ENCODE measurements at places on chromosomes 1 and 21.

DNA sequence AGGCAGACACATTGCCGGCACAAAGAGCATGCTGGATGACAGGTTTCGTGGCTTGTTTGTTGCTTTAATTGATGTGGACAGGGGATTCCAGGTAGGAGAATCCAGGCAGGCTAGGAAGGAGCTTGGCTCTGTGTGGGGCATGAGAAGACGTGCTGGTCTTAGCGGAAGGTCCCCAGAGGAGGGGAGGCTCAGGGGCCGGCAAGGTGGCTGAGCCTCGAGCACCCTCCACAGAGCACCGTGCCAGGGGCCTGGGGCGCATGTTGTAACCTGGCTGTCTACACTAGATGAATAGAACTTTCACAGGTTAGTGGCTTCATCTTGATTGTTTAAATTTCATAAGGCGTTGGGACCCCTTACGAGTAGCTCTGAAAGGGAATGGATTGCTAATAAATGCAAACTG, 223.1 kb downstream of the CAMTA1 start:
- DNase-seq: no peak

DNA sequence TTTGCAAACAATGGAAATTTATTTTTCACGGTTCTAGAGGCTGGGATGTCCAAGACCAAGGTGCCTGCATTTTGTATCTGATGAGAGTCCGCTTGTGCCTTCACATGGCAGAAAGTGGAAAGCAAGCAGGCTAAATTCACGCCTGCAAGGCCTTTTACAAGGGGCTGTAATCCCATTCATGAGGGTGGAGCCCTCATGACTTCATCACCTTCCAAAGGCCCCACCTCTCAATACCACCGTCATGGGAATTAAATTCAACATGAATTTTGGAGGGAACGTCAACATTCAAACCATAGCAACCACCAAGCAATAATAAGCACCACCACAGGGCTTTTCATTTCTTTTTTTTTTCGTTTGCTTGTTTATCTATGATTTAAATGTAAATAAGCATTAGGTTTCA, 115.3 kb downstream of the C1orf21 start:
- no peak for DNase-seq

DNA sequence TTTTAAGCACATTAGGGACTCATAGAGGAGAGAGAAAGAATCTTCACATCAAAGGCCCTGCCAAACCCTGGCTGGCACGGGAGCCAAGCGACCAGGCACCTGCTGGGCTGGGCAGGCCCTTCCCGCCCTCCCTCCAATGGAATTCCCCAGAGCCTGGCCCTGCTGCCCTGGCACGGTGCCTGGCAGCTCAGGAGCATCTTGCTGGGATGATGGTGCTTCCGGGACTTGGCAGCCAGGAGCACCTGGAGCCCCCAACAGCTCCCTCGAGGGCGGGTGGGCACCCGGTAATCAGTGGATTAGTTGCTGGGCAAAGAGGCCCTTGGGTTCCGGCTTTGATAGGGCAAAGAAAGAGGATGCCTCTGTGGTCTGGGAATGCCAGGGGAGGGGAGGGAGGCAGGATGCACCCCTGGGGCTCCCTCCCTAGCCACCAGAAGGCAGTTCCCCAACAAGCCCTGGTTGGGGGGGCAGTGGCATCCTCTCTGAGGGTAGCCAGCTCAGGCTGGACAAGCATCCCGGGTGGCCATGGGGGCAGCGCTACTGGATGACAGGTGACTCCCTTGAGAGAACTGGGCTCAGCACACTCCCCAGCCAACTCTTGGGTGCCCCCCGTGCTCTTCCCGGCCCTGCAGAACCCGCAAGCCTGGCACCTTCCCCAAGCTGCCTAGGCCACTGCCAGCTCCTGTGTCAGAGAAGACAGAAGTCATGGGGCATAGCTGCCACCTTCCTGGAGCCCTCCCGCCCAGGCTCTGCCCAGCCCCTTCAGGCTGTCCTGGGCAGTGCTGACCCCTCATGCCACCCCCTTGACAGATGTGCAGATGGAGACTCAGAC, 26.4 kb downstream of the KRTAP10-1 start:
- no peak for DNase-seq

DNA sequence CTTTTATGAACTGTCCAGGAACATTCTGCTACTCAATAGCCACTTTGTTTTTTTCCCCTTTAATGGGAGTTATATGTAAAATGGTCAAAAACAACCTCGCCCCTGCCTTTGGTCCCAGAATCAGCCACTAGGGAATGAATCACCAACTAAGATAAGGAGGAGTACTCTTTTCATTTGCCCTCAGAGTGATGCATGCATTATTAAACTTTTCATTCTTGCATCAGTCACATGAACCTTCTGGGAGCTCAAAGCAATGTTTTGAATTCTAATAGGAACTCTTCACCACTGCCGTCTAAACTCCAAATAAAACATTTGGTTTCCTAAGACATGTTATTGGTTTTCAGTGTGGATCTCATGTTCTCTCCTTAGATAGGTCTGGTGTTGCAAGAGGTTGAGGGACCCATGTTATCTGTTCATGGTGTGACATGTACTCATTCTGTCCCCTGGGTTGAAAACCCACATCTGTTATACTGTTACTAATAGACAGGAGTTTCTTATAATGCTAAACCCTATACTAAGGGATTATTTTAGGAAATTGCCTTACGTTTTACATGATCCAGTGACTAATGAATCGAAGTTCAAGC, 17.8 kb upstream of the HSD17B7 start:
- no peak for DNase-seq

GRCh38 chr1:93666613-93667384, 14.8 kb downstream of the BCAR3 start:
- no peak for DNase-seq

DNA sequence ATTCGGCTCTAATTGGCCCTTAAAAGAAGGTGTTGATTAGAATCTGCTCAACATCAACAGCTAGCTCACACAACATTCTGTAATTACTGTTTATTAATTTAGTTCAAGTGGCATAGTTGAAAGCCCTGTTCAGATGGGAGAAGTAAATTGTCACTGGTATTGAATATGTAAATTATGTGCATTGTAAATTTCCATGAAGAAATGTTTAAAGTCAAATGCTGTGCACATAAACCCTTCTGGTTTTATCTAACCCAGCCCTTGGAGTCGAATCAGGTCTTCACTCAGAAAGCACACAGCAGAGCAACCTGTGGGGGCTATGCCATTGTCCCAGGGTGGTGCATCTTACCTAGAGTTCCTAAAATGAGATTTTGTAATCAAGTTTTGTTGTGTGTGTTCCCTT, 65.4 kb upstream of the LMO4 start:
- no peak for DNase-seq

- DNase-seq: no peak
Measured at GRCh38 chr1:27665016-27665651, 6.9 kb downstream of the IFI6 start.
